ENCODE measurements at places on chromosomes 11 and 22. TPM values are rescaled to one million over a fixed set of nuclear protein-coding genes. Genes with fewer than 3 reads are reported as not detected.
A peak's percentile ranks its signal among the peaks of the same experiment; 100 is the strongest.

DNA sequence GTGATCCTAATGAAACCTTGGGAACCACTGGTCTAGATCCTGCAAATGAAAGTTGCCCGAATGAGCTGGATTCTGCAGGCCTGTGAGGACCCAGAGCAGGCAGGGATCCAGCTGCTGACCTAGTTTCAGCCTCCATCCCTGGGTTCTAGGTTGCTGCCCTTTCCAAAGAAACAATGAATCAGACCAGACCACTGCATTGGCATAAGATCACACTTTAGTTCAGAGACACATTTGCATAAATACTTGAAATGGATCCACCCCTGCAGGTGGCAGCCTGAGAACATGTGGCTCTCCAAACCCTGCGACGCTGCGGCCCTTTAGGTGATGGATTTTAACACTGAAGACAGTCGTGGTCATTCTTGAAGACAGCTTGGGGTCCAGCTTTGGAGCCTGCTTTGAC is 23.7 kb downstream of the ADAMTS8 start:
- no peak for DNase-seq
- H3K27me3 ChIP-seq, result no peaks in the 10 kb centered on the region
- H3K36me3 ChIP-seq, result no peaks in the 10 kb centered on the region
- no peak overlapping the region for H3K27ac ChIP-seq

DNA sequence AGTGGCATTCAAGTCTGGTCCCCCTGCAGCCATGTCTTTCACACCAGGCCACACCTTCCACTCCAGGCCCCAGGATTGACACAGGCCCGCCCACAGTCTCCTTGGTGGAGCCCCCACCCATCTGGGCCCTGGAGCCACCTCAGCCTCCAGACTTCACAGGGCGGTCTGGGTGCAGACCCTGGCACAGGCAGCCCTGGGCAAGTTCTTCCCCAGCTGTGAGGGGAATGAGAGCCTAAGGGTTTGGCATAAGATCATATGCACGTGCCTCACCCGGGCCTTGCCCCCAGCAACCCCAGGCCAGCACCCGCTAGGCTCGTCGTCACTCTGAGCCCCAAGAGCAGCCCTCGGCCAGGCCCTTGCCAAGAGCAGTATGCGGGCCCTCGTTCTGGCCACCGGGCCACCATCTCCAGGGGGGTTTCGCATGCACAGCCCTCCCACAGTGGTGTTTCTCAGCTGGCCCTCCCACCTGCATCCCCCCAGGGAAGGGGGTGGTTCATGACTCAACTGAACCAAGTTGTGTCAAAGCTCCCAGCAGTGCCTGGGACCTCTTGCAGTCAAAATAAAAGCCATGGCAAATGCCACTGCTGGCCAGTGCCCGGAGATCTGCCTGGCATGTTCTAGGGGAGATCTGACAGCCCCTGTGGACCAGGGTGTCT is 70.4 kb upstream of the KCNQ1OT1 start:
- no peaks in the 10 kb centered on the region for H3K36me3 ChIP-seq
- no peak overlapping the region for H3K27ac ChIP-seq
- DNase-seq, result no peak
- no peaks in the 10 kb centered on the region for H3K27me3 ChIP-seq

- H3K4me3 ChIP-seq, result no peak overlapping the region
- H3K36me3 ChIP-seq, result no peaks in the 10 kb centered on the region
- DNase-seq, result peak; percentile 37
These were observed 12.5 kb downstream of the QSER1 start for GRCh38 chr11:32905028-32905667.

- H3K4me1 ChIP-seq, result no peaks in the 10 kb centered on the region
- no peak overlapping the region for H3K27ac ChIP-seq
- H3K27me3 ChIP-seq, result no peaks in the 10 kb centered on the region
- no peaks in the 10 kb centered on the region for H3K36me3 ChIP-seq
- H3K4me3 ChIP-seq, result no peak overlapping the region
These were observed 541.5 kb upstream of the ANO3 start for GRCh38 chr11:25790396-25790795.

DNA sequence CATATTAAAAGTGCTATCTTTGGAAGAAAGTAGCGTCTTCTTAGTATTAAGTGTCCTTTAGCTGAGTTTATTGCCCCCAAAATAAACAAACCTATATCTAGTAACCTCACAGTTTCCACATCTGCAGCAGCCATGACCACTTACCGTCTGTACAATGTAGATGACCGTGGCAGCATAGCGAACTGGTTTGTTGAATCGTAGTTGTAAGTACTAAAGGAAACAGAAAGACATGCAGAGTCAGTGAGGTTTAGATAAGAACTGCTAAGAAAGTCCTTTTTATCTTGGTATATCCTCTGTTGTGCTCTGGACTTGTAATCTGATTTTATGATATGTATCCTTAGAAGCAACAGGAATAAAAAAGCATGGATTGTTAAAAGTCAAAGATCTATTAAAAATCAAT is 9.4 kb downstream of the SLC5A12 start:
- H3K4me3 ChIP-seq, result no peak overlapping the region
- no peaks in the 10 kb centered on the region for H3K27me3 ChIP-seq
- H3K4me1 ChIP-seq, result no peaks in the 10 kb centered on the region
- no peak overlapping the region for H3K27ac ChIP-seq
- no peak for DNase-seq
- peaks cover 10% of the 10 kb centered on the region for H3K36me3 ChIP-seq

The NRXN2 gene
- 13.3 TPM for total RNA-seq

The BATF2 gene
- 5.9 TPM for total RNA-seq

All from kidney (tissue), 22 donors.